Lung microvascular endothelial cell (primary cell): ENCODE measurements at places on chromosomes 2 and 18. TPM values are rescaled to one million over a fixed set of nuclear protein-coding genes. Genes with fewer than 3 reads are reported as not detected.
A peak's percentile ranks its signal among the peaks of the same experiment; 100 is the strongest.

Gene IAH1
- 28.2 and 34.4 TPM in 2 replicates for total RNA-seq

Gene EFR3B
- 0.65 and 1.4 TPM in 2 replicates for total RNA-seq

- DNase-seq, result no peak
Measured at GRCh38 chr2:180385601-180386201, 378.6 kb upstream of the CWC22 start.

DNA sequence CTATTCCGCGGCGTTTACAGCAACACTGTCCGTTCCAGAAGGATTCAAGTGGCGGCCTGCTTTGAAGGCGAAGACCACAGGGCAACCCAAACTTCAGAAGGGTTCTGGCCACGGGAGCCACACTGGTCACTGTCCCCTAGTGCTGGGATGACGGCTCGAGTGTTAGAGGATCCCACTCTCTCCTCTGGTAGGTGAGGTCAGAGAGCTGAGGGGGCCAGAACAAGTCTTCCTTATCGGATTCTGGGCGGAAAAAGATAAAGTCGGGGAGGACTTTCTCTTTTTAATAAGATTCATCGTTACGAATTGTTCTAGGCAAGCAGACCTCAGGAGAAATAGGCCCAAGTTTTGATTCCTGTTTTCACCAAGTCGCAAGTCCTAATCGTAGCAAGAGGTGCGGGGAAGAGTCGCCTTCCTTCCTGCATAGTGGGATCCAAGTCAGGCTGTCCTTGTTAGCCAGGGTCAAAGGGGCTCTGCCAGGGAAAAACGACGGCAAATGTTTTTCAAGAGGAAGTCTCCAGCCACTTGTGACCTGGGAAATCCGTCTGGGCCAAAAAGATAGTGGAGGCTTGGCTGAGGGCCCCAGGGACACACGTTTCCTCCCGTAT is 864 bp upstream of the MYL12A start:
- DNase-seq, result peak; percentile 66

DNA sequence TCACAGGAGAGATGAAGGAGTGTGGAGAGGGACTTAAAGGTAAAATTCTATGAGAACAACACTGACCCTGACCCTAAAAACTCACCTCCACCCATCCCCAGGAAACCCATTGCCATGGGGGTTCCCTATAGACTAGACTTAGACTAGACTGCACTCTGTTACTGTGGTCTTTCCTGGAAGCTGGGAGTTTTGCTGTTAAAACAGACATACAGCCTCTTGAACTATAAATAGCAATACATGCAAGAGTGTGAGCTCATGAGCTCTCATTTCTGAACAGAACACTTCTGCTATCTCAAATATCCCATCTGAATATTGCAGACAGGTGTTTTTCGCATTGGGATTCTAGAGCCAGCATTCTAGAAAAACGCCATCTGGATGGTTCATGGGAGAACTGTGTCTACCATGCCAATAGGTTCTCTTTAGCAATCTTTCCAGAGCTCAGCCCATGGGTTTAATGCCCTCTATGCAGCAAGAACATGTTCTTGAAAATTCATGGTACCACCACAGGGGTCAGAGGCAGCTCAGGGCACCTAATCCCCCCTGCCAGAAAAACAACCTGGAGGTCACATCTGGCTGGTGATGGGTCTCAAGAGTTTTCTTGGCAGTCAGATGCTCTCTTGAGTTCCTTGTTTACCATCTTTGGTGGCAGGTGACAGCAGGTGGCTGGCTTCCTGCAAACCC is 51.9 kb downstream of the SLC14A2 start:
- no peak for DNase-seq

GRCh38 chr18:21180588-21180987 is 61.4 kb upstream of the GREB1L start:
- no peak for DNase-seq

GRCh38 chr2:128305555-128306080 is 13.1 kb downstream of the HS6ST1 start:
- DNase-seq, result no peak
